ENCODE measurements at places on chromosomes 1 and 21. TPM values are rescaled to one million over a fixed set of nuclear protein-coding genes. Genes with fewer than 3 reads are reported as not detected.
A peak's percentile ranks its signal among the peaks of the same experiment; 100 is the strongest.

KCNK2 gene
- not detected for polyA plus RNA-seq

LRRC7 gene
- not detected for polyA plus RNA-seq

DNA sequence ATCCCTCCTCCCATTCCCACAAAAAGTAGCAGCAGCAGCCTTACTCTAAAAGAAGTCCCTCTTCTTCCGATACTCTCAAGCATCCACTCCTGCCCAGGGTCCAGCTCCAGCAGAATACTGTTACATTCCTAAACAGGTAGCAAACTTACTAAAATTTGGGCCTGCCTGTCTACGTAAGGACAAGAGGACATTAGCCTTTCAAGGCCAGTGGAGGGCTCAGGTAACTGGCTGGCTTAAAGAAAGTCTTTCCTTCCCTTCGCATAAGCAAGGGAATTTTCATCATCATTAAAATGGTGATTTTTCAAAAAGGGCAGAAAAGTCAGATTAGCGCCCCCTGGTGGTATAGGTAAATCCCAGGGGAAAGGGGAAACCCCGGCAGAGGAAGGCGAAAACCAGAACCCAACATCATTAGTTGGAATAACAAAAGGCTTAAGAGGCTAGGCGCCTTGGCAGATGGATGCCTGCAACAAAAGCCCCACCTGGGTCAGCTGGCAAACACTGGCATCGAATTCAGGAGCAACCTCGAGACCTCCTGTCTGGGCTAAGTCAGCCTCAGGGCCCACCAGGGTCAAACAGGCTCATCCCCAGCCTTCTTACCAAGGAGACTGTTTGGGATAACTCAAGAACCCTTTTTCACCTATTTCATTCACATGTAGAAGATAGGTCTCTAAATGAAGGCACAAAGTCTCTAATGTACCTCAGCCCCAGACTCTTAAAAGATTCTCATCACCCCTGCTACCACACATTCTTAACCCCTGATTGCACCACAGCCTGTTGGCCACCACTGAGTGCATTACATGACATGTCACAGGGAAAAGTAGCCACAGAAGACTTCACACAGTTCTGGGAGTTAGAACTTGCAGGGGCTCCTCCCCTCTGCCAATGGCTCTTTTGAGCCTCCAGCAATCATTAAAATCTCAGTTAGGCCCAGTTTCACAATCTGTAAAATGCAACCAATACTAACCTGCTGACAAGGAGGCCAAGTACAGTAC is 36.7 kb downstream of the ERI3 start:
- peaks cover 5% of the 10 kb centered on the region for H3K36me3 ChIP-seq
- peak; percentile 28 for DNase-seq
- no peak overlapping the region for H3K27ac ChIP-seq
- no peaks in the 10 kb centered on the region for H3K27me3 ChIP-seq
- H3K4me3 ChIP-seq, result no peak overlapping the region
- H3K4me1 ChIP-seq, result peaks cover 12% of the 10 kb centered on the region

LMOD1 gene
- polyA plus RNA-seq, result not detected

GRCh38 chr1:25989440-25990234 is 8.2 kb downstream of the PAFAH2 start:
- peak overlapping the region; percentile 100 for H3K27ac ChIP-seq
- DNase-seq, result no peak
- H3K4me1 ChIP-seq, result peaks cover 92% of the 10 kb centered on the region
- H3K27me3 ChIP-seq, result peaks cover 4% of the 10 kb centered on the region

ELAPOR1 gene
- polyA plus RNA-seq, result 6.2 TPM

DNA sequence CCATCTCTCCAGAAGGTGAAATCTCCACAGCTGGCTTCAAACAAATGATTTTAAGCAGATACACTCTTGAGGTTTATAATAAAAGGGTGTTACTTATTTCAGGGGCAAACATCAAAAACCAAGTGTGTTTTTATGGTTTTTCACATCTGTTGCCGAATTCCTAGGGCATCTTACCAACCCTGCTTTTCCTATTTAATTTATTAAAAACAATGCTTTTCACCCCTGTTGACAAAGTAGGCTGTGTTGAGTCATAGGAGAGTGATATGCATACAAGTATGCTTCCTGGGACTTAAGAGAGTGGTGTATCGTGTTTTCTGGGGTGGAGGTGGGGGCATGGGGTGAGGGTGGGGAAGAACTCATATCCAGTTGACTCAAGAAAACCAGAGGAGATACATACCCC is 29.3 kb upstream of the IL20 start:
- peaks cover 9% of the 10 kb centered on the region for H3K4me1 ChIP-seq
- no peak for DNase-seq
- H3K4me3 ChIP-seq, result no peak overlapping the region
- H3K36me3 ChIP-seq, result no peaks in the 10 kb centered on the region

DNA sequence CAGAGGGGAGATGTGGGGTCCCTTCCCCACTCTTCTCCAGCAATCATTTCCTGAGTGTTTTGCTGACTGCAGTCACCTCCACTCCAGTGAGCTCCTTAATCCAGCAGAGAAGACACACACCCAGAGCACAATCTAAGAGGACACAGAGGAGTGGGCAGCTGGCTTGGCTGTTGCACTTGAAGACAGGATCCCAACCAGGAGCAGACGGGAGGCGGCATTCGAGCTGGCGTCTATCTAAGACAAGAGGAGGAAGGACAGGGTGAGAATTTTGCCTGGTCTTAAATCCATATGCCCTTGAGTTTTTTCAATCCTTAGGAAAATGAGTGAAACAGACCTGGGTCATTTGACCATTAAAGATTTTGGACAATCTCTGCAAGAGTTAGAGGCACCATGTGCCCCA is 56.1 kb upstream of the SIM2 start:
- H3K27me3 ChIP-seq, result peaks cover 1% of the 10 kb centered on the region
- H3K27ac ChIP-seq, result no peak overlapping the region
- H3K36me3 ChIP-seq, result no peaks in the 10 kb centered on the region
- no peaks in the 10 kb centered on the region for H3K4me1 ChIP-seq
- DNase-seq, result no peak

- H3K27ac ChIP-seq, result no peak overlapping the region
- H3K36me3 ChIP-seq, result no peaks in the 10 kb centered on the region
- no peaks in the 10 kb centered on the region for H3K4me1 ChIP-seq
- no peak overlapping the region for H3K4me3 ChIP-seq
Measured at GRCh38 chr1:242731446-242731845, 206.9 kb upstream of the PLD5 start.

DNA sequence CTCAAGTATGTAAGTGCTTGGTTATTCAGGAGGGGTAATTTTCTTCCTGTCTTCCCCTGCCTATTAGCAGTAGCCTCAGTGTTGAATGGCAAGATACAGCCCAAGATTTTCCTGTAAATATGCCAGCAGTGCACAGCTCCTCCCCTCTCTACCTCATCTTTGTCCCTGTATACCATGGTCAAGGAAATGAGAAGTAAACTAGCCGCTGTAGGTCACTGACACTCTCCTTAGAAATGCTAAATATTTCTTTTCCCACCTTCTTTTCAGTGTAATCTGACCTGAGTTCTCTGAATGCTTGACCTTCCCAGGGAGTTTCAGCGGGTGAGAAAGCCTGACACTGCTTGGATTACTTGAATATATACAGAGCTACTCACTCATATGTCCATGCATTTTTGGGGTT is 84.1 kb upstream of the ZNF326 start:
- H3K27ac ChIP-seq, result no peak overlapping the region
- no peak overlapping the region for H3K4me3 ChIP-seq
- peaks cover 6% of the 10 kb centered on the region for H3K36me3 ChIP-seq
- peaks cover 75% of the 10 kb centered on the region for H3K4me1 ChIP-seq
- DNase-seq, result no peak
- H3K27me3 ChIP-seq, result no peaks in the 10 kb centered on the region

- H3K4me1 ChIP-seq, result peaks cover 21% of the 10 kb centered on the region
- H3K27me3 ChIP-seq, result no peaks in the 10 kb centered on the region
- no peak for DNase-seq
- H3K36me3 ChIP-seq, result peaks cover 4% of the 10 kb centered on the region
Measured at GRCh38 chr1:42000766-42001165, 82.0 kb upstream of the HIVEP3 start.

ANGPTL3 gene
- polyA plus RNA-seq, result not detected

DNA sequence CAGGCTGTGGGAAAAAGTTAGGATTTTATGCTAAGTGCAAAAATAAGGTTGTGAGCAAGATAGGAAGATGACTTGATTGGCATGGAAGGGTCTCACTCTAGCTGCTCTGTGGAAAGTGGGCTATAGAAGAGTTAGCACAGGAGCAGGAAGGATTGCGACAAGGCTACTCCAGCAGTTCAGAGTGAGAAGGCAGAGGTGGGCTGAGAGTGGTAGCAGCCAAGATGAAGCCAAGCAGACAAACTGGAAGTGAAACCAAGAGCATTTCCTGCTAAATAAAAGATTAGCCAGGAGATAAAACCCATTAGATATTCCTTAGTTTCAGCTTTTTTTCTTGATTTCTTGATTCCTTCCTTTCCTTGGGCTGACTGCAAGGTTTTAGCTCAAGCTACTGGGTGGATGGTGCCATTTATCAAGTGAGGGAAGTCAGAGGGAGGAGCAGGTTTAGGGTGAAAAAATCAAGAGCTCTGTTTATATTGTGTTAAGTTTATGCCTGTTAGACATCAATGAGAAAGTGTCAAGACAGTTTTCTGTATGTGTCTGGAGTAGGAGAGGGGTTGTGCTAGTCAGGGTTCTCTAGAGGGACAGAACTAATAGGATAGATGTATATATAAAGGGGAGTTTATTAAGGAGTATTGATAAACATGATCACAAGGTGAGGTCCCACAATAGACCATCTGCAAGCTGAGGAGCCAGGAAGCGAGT is 33.1 kb upstream of the ZNF644 start:
- no peak overlapping the region for H3K27ac ChIP-seq

CGN gene
- not detected for polyA plus RNA-seq

GRCh38 chr21:16554503-16554902 is 824.7 kb downstream of the USP25 start:
- H3K4me3 ChIP-seq, result no peak overlapping the region
- no peaks in the 10 kb centered on the region for H3K36me3 ChIP-seq
- no peak overlapping the region for H3K27ac ChIP-seq
- DNase-seq, result no peak
- H3K27me3 ChIP-seq, result no peaks in the 10 kb centered on the region
- H3K4me1 ChIP-seq, result no peaks in the 10 kb centered on the region

GRCh38 chr1:71298633-71299032 is 217.8 kb upstream of the ZRANB2 start:
- H3K36me3 ChIP-seq, result no peaks in the 10 kb centered on the region
- H3K27me3 ChIP-seq, result no peaks in the 10 kb centered on the region
- H3K4me1 ChIP-seq, result no peaks in the 10 kb centered on the region
- DNase-seq, result no peak

Measured in immature natural killer cell (primary cell).